Aorta (tissue), 5 donors: ENCODE measurements at places on chromosomes 6 and 20.

- H3K27ac ChIP-seq, result no peak overlapping the region
- no peak overlapping the region for H3K4me3 ChIP-seq
- H3K36me3 ChIP-seq, result no peaks in the 10 kb centered on the region
- no peaks in the 10 kb centered on the region for H3K27me3 ChIP-seq
- no peaks in the 10 kb centered on the region for H3K4me1 ChIP-seq
Observed at GRCh38 chr6:4460586-4461475, 315.4 kb upstream of the CDYL start.

DNA sequence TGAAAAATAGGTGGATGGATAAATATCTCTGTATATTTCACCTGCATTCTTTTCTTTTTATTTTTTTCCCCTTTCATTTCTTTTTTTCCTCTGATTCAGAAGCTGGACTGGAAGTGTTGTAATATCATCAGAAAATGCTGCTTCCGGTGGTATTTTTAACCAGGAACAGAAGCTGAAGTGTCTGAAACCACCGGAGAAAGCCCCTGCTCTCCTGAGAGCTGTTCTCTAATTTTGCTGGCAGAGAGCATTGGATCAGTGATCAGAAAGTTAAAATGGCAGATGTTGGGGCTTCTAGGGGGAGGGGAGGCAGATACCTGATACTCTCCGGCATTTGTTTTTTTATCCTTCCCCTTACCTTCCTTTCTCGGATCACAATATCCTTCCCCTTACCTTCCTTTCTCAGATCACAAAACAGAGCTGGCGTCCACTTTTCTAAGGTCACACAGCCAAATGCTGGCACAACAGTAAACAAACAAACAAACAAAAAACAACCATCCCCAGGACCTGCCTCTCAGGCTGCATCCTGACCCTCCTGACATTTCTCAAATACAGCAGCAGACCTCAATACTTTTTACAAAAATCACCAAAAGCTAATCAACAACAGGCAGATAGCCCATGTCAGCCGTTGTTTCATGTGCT lies 143.2 kb upstream of the ZNF217 start:
- DNase-seq, result no peak
- H3K4me1 ChIP-seq, result no peaks in the 10 kb centered on the region
- no peaks in the 10 kb centered on the region for H3K27me3 ChIP-seq
- no peak overlapping the region for H3K27ac ChIP-seq
- H3K4me3 ChIP-seq, result no peak overlapping the region
- no peaks in the 10 kb centered on the region for H3K36me3 ChIP-seq

DNA sequence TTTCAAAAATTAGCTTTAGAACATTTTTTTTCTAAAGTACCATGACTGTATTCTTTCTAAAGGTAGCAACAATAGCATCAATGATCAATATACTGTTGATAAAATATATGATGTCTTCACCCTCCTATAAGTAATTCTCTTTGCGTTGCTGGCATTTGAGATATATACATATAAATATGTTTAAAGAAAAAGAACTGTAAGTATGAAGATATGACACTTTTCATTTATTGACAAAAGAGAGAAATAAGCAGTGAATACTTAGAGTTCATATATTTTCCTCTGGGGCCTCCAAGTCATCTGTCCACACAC lies 49.4 kb upstream of the SCGN start:
- H3K4me1 ChIP-seq, result no peaks in the 10 kb centered on the region
- no peak for DNase-seq
- no peaks in the 10 kb centered on the region for H3K27me3 ChIP-seq
- peaks cover 2% of the 10 kb centered on the region for H3K36me3 ChIP-seq

- peak overlapping the region; percentile 91 for H3K27ac ChIP-seq
- no peaks in the 10 kb centered on the region for H3K27me3 ChIP-seq
- no peaks in the 10 kb centered on the region for H3K4me1 ChIP-seq
- H3K36me3 ChIP-seq, result no peaks in the 10 kb centered on the region
Observed at GRCh38 chr20:38125157-38126056, 39.7 kb downstream of the TGM2 start.

DNA sequence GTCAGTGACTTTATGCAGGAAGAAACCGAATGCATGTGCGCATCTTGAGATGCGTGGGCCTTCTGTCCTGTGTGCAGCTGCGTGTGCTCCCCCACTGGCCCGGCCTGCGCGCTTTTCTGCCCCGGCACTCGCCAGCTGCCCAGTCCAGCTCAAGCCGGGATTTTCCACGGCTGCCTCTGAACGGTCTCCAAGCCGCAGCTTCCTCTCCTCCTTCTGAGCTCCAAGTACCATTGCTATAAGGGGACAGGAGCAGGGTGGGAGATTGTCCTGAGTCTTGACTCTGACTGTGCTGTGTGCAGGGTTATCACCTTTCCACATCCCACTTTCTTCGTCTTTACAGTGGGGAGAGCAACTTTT lies 302.8 kb downstream of the THBS2 start:
- H3K27ac ChIP-seq, result no peak overlapping the region
- no peaks in the 10 kb centered on the region for H3K4me1 ChIP-seq
- no peak overlapping the region for H3K4me3 ChIP-seq

DNA sequence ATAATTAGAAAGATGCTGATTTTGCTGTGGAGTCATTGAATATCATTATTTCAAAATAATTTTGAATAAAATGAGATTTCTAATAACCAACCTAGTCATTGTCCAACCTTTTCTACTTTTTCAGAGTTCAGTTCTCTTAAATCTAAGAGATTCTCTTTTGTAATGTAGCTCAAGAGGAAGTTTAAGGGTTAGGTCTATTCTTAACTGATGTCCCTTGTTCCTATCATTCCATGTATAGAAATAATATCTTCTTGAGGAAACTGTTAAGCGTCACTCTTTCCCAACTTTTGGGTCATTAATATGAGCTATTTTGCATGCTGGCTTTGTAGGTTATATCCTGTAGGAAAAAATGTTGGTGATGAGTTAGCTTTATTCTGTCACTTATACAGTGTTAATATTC lies 27.0 kb downstream of the RNF144B start:
- H3K4me3 ChIP-seq, result no peak overlapping the region
- no peaks in the 10 kb centered on the region for H3K27me3 ChIP-seq
- no peak for DNase-seq
- no peaks in the 10 kb centered on the region for H3K36me3 ChIP-seq
- H3K4me1 ChIP-seq, result peaks cover 9% of the 10 kb centered on the region

- H3K27me3 ChIP-seq, result no peaks in the 10 kb centered on the region
- H3K36me3 ChIP-seq, result no peaks in the 10 kb centered on the region
- H3K4me3 ChIP-seq, result no peak overlapping the region
- no peak overlapping the region for H3K27ac ChIP-seq
Observed at GRCh38 chr20:35314816-35315631, 22.8 kb upstream of the FAM83C start.

GRCh38 chr6:35569011-35569461 lies 56.3 kb upstream of the TULP1 start:
- peak; percentile 81 for DNase-seq
- H3K27ac ChIP-seq, result no peak overlapping the region
- H3K4me1 ChIP-seq, result no peaks in the 10 kb centered on the region
- H3K27me3 ChIP-seq, result no peaks in the 10 kb centered on the region
- no peaks in the 10 kb centered on the region for H3K36me3 ChIP-seq

DNA sequence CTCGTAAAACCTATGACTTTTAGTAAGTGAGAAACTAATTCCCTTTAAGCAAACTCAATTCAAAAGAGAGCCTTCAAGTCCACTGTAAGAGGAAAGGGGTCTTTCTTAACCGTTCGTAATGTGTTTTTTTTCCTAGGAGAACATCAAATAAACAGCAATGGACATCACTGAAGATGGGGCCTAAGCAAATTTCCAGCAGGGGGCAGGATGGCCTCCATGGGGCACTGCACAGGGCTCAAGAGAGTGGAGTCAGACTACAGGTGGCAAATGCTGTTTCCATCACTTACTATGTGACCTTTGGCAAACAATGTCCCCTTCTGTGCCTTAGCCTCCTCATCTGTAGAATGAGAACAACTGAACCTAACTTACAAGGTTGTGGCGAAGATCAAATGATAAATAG lies 88.7 kb downstream of the ARHGAP18 start:
- H3K36me3 ChIP-seq, result no peaks in the 10 kb centered on the region
- H3K4me3 ChIP-seq, result no peak overlapping the region
- no peak overlapping the region for H3K27ac ChIP-seq
- DNase-seq, result no peak
- no peaks in the 10 kb centered on the region for H3K4me1 ChIP-seq

- DNase-seq, result no peak
- no peaks in the 10 kb centered on the region for H3K4me1 ChIP-seq
- no peaks in the 10 kb centered on the region for H3K27me3 ChIP-seq
- H3K4me3 ChIP-seq, result no peak overlapping the region
- H3K27ac ChIP-seq, result no peak overlapping the region
- H3K36me3 ChIP-seq, result no peaks in the 10 kb centered on the region
Observed at GRCh38 chr6:21078497-21078896, 515.1 kb upstream of the SOX4 start.

DNA sequence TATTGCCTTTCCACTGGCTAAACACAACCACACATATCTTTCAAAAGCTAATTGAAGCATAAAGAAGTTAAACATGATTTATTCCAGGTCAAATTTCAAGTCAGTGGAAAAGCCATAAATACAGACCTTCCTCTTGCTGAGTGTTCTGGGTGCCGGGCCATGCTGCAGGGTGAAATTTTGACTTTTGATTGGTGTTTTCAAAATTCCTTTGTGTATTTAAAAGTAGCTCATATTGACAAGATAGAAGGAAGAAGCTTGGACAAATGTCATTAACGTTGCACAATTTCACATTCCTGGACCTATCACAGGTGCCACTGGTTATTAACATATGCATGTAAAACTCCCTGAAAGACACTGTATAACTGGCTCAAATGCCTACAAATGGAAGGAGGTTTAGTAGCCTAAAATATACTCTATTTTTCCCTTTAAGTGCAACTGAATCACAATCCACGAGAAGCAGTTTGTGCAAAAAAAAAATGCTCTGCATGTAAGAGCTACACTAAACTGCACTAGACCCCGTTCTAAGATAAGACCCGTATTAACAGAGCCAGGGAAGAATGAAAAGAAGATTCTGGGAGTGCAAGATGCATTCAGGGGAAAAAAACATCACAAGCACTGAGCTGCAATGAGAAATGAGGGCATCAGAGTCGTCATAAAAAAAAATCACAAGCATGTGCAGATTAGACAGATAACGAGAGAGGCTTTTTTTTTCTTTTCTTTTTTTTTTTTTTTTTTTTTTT lies 30.4 kb downstream of the ATXN1 start:
- DNase-seq, result no peak
- H3K4me1 ChIP-seq, result no peaks in the 10 kb centered on the region
- no peak overlapping the region for H3K4me3 ChIP-seq

- no peaks in the 10 kb centered on the region for H3K27me3 ChIP-seq
- no peak for DNase-seq
- H3K36me3 ChIP-seq, result no peaks in the 10 kb centered on the region
Observed at GRCh38 chr6:122712448-122713137, 66.9 kb upstream of the FABP7 start.

- no peak for DNase-seq
- H3K4me1 ChIP-seq, result no peaks in the 10 kb centered on the region
- no peaks in the 10 kb centered on the region for H3K36me3 ChIP-seq
- H3K27ac ChIP-seq, result no peak overlapping the region
- no peak overlapping the region for H3K4me3 ChIP-seq
Observed at GRCh38 chr20:43564455-43564854, 5.6 kb downstream of the SGK2 start.

DNA sequence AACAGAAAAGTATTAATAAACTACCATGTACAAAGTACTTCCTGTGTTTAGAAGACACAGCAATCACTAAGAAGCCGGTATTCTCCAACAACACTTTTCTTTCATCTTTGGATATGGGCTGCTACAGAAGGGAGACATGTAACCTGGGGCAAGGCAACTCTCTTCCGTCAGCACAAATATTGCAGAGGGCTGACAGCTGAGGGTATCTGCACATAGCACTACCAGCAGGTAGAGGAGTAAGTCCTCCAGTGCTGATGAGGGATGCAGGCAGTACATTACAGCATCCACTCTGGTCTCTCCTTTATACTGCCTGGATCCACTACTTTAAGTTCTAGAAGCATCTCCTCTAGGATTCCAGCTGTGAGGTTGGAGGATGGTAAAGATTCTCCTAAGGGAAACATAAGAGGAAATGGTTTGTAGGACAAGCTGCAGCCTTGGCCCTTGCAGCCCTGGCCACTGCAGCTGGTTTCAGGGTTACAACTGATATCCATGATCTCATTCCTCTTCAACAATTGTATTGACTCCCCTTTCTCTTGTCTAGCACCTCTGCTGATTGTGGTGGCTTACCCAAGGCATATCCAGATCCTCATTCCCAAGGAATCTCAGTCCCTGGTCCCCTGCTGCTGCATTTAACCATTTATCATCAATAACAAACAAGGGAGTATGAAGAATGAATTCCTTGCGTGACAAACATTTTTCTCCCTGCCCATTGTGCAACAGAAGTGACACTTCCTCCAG lies 110.7 kb upstream of the ADGRF1 start:
- no peak for DNase-seq
- H3K4me1 ChIP-seq, result no peaks in the 10 kb centered on the region
- H3K27ac ChIP-seq, result no peak overlapping the region
- H3K4me3 ChIP-seq, result no peak overlapping the region
- H3K36me3 ChIP-seq, result no peaks in the 10 kb centered on the region
- no peaks in the 10 kb centered on the region for H3K27me3 ChIP-seq

DNA sequence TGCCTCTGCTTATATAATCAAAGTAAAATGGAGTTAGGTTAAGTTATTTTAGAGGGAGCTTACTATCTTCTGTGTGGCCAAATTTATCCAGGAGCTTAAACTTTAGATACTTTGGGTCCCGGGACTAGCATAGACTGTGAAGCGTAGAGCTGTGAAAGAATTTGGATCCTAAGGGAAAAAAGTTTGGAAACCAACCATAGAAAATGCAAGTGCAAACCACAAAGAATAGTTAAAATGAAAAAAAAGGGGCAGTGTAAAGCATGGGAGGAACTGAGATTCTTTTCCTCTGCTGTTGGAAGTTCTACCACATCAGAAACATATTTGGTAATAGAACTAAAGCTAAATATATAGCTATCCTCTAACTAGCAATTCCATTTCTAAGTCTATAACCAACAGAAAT lies 232.2 kb upstream of the FLRT3 start:
- H3K27ac ChIP-seq, result no peak overlapping the region
- no peak for DNase-seq
- no peak overlapping the region for H3K4me3 ChIP-seq
- no peaks in the 10 kb centered on the region for H3K27me3 ChIP-seq

DNA sequence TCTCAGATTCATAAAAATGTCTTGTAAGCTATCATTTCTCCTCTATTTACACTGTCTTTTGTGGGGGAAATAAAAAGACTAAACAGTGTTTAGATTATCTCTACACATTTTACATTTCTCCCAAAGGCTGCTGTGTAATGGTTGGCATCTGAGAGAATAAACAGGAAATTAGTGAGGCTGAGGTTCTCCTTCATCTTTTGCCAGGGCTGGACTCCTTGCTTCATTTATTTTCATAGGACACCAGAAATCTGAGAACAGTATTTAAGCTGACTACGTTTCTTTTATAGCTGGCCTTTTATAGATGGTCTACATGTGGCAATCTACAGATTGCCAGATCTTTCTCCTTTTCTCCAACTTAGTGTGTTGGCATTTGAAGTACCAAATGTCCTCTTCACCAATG lies 41.5 kb downstream of the PLCB4 start:
- no peak overlapping the region for H3K27ac ChIP-seq
- H3K27me3 ChIP-seq, result no peaks in the 10 kb centered on the region
- H3K4me1 ChIP-seq, result peaks cover 2% of the 10 kb centered on the region
- no peaks in the 10 kb centered on the region for H3K36me3 ChIP-seq

- peak overlapping the region; percentile 89 for H3K27ac ChIP-seq
- no peak overlapping the region for H3K4me3 ChIP-seq
- H3K4me1 ChIP-seq, result peaks cover 3% of the 10 kb centered on the region
- H3K36me3 ChIP-seq, result no peaks in the 10 kb centered on the region
- no peaks in the 10 kb centered on the region for H3K27me3 ChIP-seq
- DNase-seq, result no peak
Observed at GRCh38 chr20:49560186-49560585, 7.8 kb downstream of the PTGIS start.
